ENCODE measurements at places on chromosomes 16 and 17.

DNA sequence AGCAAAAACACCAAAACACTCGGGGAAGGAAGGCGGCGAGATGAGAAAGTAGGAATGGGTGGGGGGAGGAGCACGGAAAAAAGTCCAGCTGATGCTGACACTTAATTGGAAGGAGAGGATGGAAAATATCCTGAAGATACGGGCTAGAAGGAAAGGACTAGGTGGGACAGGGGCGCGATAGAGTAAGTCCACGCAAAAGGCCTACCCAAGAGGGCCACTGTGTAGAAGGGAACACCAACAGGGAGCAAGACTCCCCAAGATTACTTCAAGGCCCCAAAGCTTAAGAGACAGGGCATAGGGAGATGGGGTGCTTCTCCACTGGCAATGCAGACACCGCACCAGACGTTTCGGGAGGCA, 736 bp downstream of the APPBP2 start:
- no peak for DNase-seq

DNA sequence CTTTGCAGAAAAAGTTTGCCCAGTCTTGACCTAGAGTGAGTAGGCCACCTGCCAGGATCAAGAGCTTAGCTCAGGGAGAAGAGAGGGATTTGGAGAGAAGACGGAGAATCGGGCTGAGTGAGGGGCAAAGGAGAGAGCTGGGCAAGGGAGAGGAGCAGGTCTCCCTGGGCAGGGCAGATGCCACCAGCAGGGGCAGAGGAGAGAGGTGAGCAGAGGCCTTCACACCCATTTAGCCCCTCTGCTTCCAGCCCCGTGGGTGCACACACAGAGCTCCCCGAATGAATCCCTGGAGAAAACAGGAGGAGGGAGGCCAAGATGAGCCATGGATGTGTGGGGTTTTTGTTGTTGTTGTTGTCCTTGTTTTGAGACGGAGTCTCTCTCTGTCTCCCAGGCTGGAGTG, 29.2 kb downstream of the TBX4 start:
- no peak for DNase-seq

GRCh38 chr16:47461598-47462266, 601 bp downstream of the PHKB start:
- DNase-seq, result no peak

DNA sequence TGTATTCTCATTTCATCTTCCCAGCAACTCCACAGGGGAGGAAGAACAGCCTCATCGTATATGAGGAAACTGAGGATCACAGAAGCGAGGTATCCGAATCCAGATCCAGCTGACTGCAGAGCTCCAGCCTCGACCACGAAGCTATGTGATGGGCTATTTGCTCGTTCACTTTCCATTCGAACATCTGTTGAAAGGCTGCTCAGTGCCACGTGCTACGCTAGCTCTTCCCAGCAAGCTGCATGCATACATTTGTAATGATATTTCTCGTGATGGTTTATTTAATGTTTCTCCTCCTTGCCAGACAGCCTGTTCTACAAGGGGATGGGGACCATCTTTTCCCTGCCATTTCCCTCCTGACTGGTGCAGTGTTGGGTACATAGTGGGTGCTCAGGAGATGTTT, 48.4 kb upstream of the RCVRN start:
- no peak for DNase-seq
